ENCODE measurements at places on chromosomes 2 and 18. TPM values are rescaled to one million over a fixed set of nuclear protein-coding genes. Genes with fewer than 3 reads are reported as not detected.

KLHL41 gene
- not detected for total RNA-seq

GCG gene
- total RNA-seq, result not detected

TXNDC2 gene
- total RNA-seq, result not detected

CCDC68 gene
- 0.56 TPM for total RNA-seq

UGT1A6 gene
- total RNA-seq, result not detected

VWA3B gene
- 0.38 TPM for total RNA-seq

MAL gene
- total RNA-seq, result not detected

EEF1B2 gene
- total RNA-seq, result 562 TPM

ALPI gene
- not detected for total RNA-seq

ESPNL gene
- total RNA-seq, result 0.25 TPM

ARHGAP15 gene
- total RNA-seq, result 2.0 TPM

NPPC gene
- total RNA-seq, result not detected
